ENCODE measurements at places on chromosomes 7 and 10.

- no peak for DNase-seq
Observed at GRCh38 chr10:3660753-3661152, 124.3 kb downstream of the KLF6 start.

- DNase-seq = no peak
Observed at GRCh38 chr10:76665029-76665428, 972.6 kb downstream of the KCNMA1 start.

DNA sequence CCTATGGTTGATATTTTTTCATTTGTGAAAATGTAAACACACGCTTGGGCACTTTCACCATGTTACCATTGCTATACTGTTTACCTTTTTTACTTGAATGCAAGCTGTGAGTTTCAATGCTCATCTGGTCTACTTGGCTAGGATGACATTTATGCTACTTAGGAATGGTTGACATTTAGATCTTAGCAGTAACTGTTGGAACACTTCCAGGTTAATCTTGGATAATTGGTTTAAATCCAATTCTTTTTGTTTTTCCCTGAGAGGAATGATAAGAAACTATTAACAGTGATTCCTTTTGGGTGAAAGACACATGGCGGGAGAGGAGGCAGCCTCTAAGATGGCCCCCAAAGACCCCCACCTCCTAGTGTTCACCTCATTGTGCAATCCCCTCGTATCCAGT lies 51.4 kb upstream of the AMPH start:
- no peak for DNase-seq

GRCh38 chr10:593901-594457 lies 95.5 kb downstream of the DIP2C start:
- no peak for DNase-seq

All from activated CD8-positive, alpha-beta memory T cell treated with anti-CD3 and anti-CD28 coated beads, Interleukin-2, amount 50 U/mL, for 4 hours (primary cell).